ENCODE measurements at places on chromosomes 7 and 10. TPM values are rescaled to one million over a fixed set of nuclear protein-coding genes. Genes with fewer than 3 reads are reported as not detected.

Gene DBNL
- 68.5 TPM for total RNA-seq

Gene NRCAM
- total RNA-seq, result 96.4 TPM

Gene AKR1D1
- not detected for total RNA-seq

Gene UCN3
- total RNA-seq, result not detected

Gene HTR5A
- total RNA-seq, result not detected

Gene CYP2E1
- not detected for total RNA-seq

Gene HOXA5
- total RNA-seq, result 5.9 TPM

Gene BRAF
- total RNA-seq, result 6.6 TPM

Gene JCAD
- 24.1 TPM for total RNA-seq

Gene CLDN4
- 4.8 TPM for total RNA-seq

Gene HYAL4
- total RNA-seq, result not detected
